ENCODE measurements at places on chromosomes 11 and 22.

GRCh38 chr11:27857014-27857413, 156.8 kb upstream of the BDNF start:
- DNase-seq = no peak

- no peak for DNase-seq
These were observed 112.6 kb downstream of the CADM1 start for GRCh38 chr11:115391598-115391997.

DNA sequence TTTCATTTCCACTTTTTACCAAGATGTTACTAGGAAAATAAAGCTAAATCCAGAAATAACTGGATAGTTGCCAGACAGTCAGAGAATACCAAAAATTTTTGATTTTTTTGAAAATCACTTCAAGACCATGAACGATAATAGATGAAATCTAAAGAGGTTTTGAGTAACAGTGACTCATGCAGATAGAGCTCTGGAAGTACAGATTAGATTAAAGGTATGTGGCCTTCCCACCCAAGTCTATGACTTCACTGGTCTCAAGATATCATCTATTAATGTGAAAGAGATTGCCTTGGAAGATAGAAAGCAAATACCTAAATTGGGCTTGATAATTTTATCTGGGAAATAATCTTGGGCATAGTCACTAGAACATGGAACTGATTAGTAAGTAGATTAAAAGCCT, 415.9 kb downstream of the METTL15 start:
- DNase-seq = no peak

DNA sequence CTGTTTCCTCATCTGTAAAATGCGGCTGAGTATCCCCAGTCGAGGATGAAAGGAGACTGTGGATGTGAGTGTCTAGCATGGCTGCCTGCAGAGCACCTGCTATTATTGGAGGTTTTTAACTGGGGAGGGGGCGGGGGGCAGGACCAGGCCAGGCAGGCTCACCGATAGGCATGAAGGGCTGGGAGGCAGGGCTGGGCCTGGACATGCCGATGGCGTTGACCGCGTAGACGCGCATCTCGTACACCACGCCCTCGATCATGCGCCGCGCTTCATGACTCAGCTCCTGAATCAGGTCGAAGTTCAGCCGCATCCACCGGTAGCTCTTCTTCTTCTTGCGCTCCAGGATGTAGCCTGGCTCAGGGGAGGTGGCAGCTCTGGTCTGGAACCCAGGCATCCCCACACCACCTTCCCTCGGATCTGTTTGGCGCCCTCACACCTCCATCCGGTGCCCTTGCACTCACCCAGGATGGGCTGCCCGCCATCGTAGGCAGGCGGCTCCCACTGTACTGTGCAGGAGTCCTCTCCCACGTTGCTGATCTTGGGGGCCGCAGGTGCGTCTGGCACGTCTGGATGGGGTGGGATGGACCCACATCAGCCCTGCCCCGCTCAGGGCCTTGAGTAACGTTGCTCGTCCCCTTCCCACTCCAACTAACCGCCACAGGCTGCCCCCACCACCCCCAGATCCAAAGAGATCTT, 15.1 kb downstream of the MYBPC3 start:
- DNase-seq = no peak
